ENCODE measurements at places on chromosomes 7 and 10.

DNA sequence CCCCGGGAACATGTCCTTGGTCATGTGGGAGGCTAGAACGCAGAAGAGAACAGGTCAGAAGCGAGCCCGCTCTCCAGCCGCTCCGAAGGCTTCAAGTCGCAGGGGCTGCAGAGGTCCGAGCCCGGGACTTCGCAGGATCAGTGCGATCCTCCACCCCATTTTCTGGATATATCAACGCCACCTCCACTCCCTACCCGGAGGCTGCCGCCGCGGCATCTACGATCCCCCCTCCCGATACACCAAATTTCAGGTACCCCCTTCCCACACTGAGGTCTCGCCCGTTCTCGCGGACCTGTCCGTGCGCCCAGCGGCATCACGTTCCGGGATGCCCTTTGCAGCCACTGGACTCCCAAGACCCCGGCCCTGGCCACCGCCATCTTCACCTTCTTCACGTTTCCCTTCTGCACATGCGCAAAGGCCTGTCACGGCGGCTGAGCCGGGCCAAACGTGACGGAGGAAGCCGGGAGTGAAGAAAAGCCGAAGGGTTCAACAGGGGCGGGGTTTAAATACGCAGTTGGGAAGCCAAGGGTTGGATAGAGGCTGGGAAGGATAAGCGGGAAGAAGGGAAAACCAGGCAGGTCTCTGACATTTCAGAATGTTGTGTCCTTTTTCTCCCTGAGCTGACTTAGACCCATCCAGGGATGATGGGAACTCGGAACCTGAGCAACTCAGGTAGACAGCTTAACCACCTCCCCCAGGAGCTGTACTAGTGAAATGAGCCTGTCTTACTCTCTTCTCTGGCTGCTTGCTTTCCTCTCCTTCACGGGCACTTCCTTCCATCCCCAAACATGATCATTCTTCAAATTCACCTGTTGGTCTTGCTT lies at the start of gene NDUFB8:
Gene NDUFB8, minus strand, starts transcription at position 397 of the 824 bp plus-strand sequence. Its CDS starts 20 bp downstream, at position 377.
- peak; percentile 97 for DNase-seq

- no peak for DNase-seq
These were observed 47.7 kb upstream of the MKRN1 start for GRCh38 chr7:140526787-140527664.

DNA sequence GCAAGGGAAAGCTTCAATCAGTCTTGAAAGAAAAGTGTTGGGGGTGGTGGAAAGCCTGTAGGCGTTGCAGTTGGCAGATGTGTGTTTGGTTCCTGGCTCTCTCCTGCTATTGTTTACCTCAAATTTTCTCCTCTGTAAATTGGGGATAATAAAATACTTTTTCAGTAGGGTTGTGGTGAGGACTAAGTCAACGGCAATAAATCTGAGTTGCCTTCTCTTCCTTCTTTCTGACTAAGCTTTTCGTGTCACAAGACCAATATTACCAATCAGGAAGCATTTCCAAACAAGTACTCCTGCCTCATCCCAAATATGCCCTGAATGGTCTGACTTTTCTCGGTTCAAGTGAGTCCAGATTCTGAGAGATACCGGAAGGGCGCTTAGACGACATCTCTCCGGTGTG lies 54.0 kb downstream of the CREB5 start:
- DNase-seq: no peak

GRCh38 chr7:85196696-85197095 lies 9.8 kb upstream of the SEMA3D start:
- no peak for DNase-seq

- DNase-seq: no peak
These were observed 19.6 kb upstream of the SCIN start for GRCh38 chr7:12550956-12551355.
